Kidney tubule cell (primary cell): ENCODE measurements at places on chromosomes 6 and 20.
A peak's percentile ranks its signal among the peaks of the same experiment; 100 is the strongest.

DNA sequence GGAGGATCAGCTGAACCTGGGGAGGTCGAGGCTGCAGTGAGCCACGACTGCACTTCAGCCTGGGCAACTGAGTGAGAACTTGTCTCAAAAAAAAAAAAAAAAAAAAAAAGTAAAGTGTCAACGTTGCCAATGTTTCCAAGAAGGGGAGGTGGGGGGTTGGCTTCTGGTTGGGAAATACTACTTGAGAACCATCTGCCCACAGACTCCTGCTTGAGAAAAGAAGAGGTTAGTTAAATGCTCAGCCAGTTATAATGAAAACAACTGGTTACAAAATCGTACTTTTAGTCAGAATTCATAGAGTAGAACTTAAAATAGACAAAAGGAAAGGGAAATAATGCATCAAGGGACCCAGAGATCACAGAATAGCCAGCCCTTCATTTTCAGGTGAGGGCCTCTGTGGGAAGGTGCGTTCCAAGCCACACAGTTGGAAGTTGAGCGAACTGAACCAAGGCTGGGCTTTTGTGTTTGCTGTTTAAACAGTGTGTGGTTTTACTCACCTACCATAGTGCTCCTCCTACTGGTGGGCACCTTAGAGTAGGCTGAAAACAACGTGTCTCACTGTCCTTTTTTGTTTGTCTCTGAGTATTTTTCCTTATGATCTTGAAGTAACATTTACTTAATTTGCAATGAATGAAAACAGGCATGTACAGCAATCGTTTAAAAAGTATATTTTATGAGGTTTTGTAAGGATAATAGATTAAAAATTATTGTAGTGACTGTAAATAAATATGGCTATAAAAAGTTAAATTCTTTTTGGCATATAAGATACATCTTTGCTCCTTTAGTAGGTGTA lies 200.7 kb downstream of the BCAS1 start:
- peak; percentile 87 for DNase-seq

GRCh38 chr6:6971369-6971768 lies 136.4 kb upstream of the RREB1 start:
- no peak for DNase-seq

GRCh38 chr6:31899215-31899614 lies 1.7 kb upstream of the EHMT2 start:
- no peak for DNase-seq

DNA sequence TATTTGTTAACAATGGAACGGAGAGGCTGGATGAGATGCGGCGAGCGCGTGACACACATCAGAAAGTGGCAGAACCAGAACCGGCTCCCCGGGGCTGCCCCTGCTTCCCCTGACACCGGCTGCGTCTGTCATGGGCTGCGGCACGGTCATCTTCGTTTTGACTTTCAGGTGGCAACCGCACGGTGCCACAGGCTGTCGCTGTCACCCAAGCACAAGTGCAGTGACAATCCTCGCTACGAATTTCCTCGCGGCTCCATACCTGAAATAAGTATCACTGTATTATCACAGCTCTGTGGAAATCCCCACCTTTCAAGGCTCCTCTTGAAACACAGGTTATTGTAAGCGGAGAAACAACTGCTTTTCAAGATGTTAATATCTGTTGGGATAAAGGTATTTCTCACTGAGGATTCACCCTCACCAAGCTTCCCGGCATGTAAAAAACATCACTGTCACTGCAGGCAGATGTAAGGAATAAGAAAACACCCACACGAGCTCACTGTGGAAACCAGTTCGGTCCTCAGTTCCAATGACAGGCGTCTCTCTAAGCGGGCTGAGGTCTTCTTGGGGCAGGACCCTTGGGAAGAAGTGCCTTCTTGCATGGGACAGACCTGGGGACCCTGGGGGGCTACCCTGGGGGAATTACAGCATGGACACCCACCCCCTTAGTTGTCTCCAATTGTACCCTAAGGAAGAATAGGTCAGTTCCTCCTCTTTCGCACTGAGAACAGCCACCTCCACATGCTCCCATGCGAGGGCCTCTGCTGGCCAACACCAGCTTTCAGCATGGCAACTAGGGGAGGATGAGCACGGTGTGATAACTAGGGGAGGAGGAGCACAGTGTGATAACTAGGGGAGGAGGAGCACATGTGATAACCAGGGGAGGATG lies 86.3 kb downstream of the DACT2 start:
- no peak for DNase-seq

GRCh38 chr6:149752600-149753373 lies 3.2 kb downstream of the PCMT1 start:
- DNase-seq: no peak

- DNase-seq: no peak
Measured at GRCh38 chr6:3899061-3899460, 49.9 kb downstream of the FAM50B start.

DNA sequence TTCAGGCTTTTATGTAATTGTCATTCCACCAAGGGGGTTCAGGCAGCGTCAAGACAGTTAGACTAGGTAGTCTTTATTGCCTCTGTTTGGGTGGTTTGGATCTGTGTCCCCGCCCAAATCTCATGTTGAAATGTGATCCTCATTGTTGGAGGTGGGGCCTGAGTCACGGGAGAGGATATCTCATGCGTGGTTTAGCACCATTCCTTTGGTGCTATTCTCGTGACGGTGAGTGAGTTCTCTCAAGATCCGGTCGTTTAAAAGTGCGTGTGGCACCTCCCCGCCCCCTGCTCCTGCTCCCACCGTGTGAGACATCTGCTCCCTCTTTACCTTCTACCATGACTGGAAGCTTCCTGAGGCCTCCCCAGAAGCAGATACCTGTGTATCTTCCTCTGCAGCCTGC lies 51.3 kb upstream of the FOXC1 start:
- DNase-seq: no peak

GRCh38 chr6:31060145-31060544 lies 49.9 kb downstream of the MUC22 start:
- DNase-seq: peak; percentile 91

DNA sequence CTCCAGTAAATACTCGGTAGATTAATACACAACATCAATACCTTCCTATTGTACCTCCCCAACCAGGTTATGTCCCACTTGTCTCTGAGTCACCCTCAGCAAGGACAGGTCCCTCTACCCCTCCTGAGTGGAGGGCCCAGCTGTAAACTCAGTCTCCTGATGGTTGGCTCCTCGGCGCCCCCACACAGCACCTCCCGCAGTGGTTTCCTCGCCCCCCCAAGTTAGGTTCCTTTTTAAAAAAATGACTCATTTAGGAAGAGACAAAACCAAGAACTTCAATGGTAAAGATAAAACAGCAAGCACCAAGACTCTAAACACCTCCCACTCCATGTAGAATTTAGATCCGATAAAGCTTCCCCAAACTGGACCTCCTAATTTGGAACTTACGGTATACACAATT lies 83.5 kb downstream of the TRERF1 start:
- no peak for DNase-seq

GRCh38 chr20:60559462-60559861 lies 601.2 kb downstream of the CDH26 start:
- DNase-seq: no peak

DNA sequence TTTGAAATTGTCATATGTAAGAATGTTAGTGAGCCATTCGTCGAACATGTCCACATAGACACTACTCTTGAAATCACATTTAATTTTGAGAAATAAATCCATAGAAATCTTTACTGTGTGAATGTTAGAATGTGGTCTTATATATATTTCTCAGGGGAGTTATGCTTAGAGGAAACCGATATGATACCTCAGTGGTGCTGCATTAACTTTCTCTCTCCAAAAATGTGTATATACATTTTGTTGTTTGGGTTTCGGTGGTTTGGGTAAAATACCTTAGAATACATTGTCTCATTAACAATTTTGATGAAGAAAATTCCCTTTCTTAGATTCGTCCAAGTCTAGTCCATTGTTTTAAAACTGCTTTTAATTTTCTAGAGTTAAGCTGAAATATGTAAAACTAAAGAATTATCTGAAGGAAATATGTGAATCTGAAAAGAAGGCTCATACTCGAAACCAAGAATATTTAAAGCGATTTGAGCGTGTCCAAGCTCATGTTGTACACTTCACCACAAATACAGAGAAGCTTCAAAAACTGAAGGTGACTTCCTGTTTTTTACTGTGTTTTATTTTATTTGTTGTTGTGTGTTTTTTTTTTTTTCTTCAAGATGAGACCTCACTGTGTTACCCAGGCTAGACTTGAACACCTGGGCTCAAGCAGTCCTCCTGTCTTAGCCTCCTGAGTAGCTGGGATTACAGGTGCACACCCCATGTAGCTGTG lies 10.3 kb downstream of the KIZ start:
- no peak for DNase-seq

- no peak for DNase-seq
Measured at GRCh38 chr6:107639511-107639910, 149.6 kb downstream of the SOBP start.

GRCh38 chr6:133034509-133035206 lies 206.5 kb upstream of the EYA4 start:
- no peak for DNase-seq

DNA sequence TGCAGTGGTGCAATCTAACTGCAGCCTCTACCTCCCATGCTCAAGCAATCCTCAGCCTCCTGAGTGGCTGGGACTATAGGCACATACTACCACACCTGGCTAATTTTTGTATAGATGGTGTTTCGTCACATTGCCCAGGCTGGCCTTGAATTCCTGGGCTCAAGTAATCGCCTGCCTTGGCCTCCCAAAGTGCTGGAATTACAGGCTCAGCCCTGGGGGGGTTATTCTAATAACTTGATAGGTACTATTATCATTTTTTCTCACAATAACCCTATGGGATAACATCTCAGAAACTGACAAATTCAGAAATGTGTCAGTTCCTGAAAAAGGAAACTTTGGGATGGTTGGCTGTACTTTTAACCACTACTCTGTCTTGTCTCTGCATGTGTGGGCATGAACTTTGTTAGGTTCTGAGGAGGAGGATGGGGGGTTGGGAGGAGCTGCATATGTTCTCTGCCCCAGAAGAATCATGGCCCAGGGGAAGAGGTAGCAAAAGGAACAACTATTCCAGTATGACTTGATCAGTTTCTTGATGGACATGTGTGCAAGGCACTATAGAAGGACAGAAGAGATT lies 169.9 kb downstream of the CARMIL1 start:
- no peak for DNase-seq

GRCh38 chr6:45969026-45969425 lies 46.6 kb downstream of the CLIC5 start:
- DNase-seq: no peak

GRCh38 chr6:100246206-100246605 lies 218.5 kb downstream of the SIM1 start:
- DNase-seq: no peak

DNA sequence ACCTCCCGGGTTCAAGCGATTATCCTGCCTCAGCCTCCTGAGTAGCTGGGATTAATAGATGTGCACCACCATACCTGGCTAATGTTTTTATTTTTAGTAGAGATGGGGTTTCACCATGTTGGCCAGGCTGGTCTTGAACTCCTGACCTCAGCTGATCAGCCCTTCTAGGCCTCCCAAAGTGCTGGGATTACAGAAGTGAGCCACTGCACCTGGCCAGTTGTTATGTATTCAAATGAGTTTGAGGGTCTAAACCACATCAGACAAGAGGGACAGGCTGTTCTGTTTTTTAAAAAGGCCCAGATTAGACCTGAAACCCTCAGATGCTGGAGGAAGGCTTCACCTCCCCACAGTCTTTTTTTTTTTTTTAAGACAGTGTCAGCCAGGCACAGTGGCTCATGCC lies 4.1 kb upstream of the SPAG4 start:
- DNase-seq: no peak
